NCI-H1417 (cell line): ENCODE measurements at places on chromosomes 3 and 15.

GRCh38 chr15:91853948-91854638, 585 bp downstream of the SLCO3A1 start:
- peak; percentile 47 for DNase-seq

DNA sequence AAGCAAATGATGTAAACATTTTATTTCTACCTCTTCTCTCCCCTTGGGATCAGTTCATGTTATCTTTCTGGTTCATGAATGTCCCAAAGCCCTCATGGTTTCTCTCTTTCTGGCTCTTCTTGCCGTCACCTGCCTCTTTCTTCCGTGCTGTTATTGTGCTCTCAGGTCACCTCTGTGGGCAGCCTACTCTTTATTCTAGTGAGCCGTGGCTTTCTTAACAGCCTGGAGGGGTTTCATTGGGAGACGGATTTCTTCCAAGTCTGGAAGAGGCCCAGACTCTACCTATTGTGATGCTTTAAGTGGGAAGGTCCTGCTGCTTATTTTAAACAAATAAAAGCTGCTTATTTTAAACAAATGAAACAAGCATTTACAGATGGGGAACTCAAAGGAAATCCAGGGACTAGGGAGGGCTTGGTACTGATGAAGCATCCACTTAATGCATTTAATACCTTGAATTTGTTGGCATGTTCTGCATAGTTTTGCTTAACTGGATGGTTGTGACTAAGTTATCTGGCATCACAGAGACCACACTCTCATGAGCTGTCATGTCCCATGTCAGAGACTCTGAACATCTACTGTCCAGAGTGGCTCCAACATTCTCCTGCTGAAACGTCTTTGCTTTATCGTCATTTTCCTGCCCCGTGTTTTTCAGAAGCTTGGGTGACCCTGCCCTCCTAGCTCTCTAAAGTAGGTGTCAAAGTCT, 443.3 kb downstream of the GABRG3 start:
- DNase-seq, result peak; percentile 66

DNA sequence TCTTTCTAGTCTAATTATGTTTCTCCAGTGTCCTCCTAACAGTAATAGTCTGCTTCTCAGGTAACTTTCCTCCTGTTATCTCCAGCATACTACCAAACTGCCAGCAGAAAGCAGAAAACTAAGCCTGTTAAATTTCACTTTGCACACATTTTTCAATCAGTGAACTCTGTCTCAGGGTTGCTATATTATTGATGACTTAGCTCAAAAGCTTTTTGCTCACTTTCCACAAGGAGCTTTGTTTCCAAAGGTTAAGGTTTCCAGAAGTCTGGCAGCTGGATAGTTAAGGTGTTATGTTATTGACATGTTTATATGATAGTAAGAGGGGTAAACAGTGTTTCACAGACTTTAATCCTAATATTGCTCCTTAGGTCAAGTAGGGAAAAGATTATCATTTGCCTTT, 5.1 kb downstream of the TRPM7 start:
- DNase-seq, result no peak

DNA sequence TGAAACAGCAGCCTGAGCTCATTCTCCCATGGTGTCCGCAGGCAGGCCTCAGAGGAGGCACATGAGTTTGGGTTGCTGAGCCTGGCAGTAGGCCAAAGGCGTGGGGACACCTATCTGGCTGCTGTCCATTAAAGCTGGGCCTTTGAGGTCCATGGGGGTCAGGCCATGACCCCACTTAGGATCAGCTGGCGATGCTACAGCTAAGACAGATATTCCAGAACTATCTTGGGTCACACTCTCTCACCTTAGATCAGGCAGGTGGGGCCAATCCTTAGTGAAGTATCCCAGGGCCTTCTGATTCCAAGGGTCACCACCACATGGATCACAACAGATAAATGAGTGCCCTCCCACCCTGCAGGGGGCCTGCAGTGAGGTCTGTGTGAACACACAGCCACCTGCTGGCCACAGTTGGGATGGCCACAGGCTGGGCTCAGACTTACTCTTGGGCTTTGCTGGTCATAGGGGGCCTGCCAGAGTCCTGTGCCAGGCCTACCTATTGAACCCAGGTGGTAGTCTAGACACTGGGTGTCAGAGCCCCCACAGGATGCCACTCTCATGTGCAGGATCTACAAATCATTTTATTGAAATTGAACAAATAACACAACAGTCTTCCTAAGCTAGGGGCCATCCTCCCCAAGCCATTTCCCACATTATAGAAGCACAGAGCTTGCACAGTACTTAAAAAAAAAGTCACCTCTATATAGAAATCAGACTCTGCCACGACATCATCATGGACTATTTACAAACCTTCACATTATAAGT, 2.0 kb upstream of the HYAL2 start:
- DNase-seq, result peak; percentile 65

DNA sequence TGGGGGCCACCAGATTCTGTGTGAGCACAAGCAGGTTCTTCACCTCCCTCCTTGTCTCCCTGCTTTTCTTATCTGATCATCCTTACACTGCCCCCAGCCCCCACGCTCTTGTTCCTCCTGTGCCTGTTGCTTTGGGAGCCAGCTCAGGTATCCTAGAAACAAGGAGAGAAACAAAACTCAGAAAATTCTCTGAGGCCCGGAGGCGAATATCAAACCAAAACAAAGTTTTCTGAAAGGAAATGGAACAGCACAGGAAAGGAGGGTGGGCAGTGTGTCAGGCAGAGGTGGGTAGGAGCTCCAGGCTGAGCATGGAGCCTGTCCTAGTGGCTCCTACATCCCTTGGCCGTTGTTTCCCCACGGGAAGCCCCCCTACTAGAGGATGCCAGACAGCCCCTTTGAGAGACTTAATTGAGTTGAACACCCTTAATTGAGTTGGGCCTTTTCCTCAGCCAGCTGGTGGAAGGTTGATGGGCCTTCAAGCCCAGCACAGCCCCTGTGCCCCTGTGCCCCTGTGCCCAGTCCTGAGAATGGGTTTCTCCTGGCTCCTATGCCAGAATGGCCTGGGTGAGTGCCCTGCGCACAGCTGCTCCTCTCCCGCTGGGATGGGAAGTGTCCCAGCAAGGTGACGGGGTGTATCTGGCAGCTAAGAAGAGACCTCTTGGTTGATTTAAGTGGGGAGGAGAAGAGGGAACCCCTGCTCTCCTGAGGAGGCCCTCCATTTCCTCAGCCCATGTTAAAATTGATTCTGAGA, 22.8 kb upstream of the JMJD7 start:
- DNase-seq, result no peak

DNA sequence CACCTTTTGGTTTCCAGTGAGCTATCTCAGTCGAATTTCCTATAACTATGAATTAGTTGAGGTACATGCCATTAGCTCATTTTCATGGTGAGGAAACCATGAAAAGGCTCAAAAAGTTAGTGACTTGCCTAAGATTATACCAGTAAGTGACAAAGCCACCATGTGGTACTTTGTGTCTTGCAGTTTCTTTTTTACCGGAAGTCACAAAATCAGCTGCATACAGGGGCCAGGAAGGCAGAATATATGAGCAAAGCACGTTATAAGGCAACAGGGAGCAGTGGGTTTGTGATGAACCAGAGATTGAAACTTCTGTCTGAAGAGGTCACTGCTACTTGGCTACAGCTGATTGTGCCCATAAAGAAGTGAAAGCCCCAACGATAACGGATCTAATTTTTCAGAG, 50.3 kb downstream of the CMTM8 start:
- no peak for DNase-seq

GRCh38 chr3:158451405-158452055, 119.5 kb upstream of the MLF1 start:
- DNase-seq, result peak; percentile 32

DNA sequence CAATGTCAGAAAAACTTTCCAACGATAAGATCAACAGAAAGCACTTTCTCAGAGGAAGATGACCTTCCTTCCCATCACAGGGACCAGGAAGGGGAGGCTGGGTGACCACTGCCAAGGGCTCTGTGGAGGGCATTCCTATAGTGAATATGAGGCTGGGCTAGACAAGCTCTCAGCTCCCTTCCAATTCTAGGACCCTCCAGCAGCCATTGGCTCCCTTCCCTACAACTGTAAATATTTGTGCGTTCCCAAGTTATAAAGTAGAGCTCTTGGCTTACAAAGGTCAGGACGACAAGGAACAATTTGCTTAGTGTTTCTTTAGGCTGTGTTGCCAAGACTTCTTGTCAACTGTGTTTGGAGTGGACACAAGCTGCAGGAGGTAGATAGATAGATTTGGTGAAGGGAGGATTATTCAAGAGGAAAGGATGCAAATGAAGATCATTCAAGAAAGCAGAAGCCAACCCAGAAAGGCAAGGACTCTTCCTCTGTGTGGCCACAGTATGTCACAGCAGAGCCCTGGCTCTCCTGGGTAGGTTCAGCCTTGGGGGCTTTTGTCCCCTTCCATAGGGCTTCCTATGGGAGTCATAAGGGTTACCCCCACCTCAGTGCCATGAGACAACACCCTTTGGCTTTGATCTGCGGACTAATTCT, 223.6 kb upstream of the TLE3 start:
- DNase-seq, result no peak

DNA sequence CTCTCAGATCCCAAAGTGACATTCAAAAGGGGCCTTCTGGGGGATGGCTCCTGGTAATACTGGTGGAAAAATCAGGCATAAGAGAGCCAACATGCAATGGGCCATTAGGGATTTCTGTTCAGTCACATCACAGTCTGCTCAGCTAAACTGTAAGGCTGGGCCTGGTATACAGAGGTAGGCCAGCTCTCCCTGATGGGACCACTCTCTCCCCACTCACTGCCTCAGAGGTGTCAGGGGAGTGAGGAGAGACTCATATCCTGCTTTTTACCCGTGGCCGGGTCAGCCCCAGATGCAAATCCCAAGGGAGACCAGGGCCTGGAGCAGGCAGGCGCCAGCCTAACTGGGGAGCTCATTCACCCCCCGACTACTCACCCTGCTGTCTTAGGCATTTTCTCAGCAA, 48.1 kb upstream of the TPM1 start:
- no peak for DNase-seq

GRCh38 chr15:89660556-89660955, 5.3 kb upstream of the KIF7 start:
- no peak for DNase-seq

DNA sequence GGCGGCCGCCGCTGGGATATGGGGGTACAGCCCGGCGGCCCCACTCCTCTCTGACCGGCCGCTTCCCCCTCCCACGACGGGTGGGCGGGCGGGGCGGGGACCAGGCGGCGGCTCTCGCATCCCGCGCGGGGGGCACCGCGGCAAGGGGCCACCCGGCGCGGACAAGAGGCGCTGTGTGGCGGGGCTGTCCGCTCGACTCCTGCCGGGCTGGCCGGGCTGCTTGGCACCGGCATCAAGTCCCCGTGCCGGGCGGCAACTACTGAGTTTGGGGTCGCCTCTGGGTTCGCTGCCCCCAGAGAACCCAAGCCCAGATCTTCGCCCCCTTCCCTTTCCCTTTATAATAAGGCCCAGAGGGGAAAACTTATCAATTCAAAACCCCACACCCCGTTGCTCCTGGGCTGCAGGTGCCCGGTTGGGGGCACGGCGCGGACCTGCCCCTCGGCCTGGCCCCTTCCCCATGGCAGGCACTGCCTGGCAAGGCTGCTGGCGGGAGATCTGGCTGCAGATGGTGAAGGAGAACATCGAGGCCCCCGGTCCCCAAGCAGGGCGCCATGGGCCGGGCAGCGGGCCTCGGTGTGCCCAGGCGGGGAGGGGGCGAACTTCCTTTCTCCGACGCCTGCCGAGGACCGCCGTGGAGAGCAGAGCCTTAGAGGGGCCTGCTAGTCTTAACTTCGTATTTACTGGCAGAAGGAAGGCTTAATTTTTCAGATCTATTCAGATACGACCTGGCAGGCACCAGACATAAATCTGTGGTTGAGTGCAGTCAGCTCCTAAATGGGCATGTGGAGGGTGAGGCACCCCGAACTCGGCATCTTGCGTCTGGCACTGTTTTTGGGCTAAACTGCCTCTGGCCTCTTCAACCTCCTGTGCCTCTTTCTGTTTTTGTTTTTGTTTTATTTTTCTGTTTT, 911 bp downstream of the APBA2 start:
- DNase-seq, result no peak

DNA sequence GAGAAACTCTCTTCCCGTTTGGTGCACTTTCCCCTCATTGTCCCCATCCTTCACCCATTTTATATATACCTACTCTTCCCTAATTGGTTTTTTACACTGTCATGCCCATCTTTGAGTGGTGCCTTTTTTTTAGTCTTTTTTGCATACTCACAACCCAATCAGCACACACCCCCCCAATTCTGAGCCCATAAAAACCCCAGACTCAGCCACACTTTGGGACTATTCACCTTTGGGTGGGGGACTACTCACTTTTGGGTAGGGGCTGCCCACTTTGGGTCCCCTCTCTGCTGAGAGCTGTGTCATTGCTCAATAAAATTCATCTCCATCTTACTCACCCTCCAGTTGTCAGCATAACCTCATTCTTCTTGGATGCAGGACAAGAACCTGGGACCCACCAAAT, 30.1 kb upstream of the MTMR14 start:
- DNase-seq, result no peak

DNA sequence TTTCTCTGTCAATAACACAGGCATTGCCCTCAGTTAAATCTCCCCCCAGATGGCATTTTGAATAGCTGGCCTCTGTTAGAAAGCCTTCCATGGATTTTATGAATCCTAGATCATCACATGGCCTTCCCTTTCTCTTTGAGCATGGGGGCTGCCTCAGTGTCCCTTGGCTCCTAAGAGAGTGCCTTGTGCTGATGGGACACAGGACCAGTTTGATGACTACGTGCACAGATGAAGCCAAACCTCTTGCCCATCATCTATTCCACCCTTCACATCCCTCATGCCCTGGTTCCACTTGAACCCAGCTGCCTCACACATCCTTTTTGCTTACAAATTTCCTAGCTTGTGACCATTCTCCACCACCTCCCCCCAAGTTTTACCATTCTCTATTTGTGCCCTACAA, 12.9 kb downstream of the TGFBR2 start:
- DNase-seq, result no peak

GRCh38 chr15:77071305-77072223, 655 bp upstream of the TSPAN3 start:
- DNase-seq, result no peak

GRCh38 chr15:82105451-82106215, 59.8 kb upstream of the MEX3B start:
- DNase-seq, result peak; percentile 96

- DNase-seq, result no peak
Measured at GRCh38 chr3:50885070-50885850, 210.5 kb downstream of the DOCK3 start.

- no peak for DNase-seq
Measured at GRCh38 chr3:17141699-17142098, 256.9 kb downstream of the PLCL2 start.

DNA sequence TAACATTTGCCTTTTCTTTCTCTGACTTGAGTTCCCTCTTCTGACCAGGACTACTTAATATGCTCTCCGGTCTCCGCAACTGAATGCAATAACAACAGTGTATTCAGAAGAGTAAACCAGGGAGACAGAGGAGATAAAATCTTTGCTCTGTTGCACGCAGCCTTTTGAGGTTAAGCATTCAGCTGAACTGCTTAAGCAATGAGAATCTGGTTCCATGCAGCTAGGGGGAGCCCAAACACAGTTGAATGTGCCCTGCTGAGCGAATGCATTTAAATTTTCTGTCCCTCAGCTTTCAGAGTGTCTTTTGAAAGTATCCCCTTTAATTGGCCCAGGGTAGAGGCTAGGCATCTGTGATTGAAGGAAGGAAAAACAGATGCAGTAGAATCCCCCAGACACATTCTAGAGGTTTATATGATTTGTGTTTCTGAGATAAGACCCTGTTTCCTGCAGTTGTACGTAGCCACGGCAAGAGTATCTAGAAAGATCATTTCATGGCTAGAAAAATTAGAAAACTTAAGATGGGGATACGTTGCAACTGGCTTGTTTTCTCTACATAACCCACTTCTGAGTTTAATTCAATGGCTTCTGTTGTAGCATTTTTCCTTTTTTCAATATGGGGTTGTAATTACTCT, 309.6 kb downstream of the TUSC7 start:
- peak; percentile 83 for DNase-seq
